ENCODE measurements at places on chromosomes 1 and 21. TPM values are rescaled to one million over a fixed set of nuclear protein-coding genes. Genes with fewer than 3 reads are reported as not detected.

The ZFP69B gene
- 10.8 TPM for total RNA-seq

The FCER1G gene
- 1.7 TPM for total RNA-seq

The RHEX gene
- 12.8 TPM for total RNA-seq

The NENF gene
- 22.7 TPM for total RNA-seq

The OLIG2 gene
- not detected for total RNA-seq

The CAPZB gene
- 193 TPM for total RNA-seq

The GPR89A gene
- total RNA-seq = 46.8 TPM

The HCRTR1 gene
- total RNA-seq = 0.22 TPM

The ZSWIM5 gene
- total RNA-seq = 1.7 TPM

The BGLAP gene
- total RNA-seq = 7.4 TPM

The MAN1C1 gene
- 0.89 TPM for total RNA-seq

DNA sequence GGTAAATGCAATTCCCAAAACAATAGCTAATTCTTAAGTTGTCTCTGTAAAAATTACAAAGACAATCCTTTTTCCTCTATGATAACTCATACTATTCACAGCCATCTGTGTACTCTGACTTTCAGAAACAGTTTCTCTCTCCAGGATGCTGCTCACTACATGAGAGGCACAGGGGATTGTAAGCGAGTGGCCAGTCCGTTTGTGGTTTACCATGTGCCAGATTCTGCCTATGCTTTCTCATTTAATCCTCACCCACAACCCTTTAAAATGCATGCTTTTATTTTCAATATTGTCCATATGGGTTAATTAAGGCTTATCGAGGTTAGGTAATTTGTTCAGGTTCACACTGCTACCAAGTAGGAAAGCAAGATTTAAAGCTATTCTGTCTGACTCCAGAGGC lies 23.0 kb downstream of the RGS1 start:
- DNase-seq = no peak

DNA sequence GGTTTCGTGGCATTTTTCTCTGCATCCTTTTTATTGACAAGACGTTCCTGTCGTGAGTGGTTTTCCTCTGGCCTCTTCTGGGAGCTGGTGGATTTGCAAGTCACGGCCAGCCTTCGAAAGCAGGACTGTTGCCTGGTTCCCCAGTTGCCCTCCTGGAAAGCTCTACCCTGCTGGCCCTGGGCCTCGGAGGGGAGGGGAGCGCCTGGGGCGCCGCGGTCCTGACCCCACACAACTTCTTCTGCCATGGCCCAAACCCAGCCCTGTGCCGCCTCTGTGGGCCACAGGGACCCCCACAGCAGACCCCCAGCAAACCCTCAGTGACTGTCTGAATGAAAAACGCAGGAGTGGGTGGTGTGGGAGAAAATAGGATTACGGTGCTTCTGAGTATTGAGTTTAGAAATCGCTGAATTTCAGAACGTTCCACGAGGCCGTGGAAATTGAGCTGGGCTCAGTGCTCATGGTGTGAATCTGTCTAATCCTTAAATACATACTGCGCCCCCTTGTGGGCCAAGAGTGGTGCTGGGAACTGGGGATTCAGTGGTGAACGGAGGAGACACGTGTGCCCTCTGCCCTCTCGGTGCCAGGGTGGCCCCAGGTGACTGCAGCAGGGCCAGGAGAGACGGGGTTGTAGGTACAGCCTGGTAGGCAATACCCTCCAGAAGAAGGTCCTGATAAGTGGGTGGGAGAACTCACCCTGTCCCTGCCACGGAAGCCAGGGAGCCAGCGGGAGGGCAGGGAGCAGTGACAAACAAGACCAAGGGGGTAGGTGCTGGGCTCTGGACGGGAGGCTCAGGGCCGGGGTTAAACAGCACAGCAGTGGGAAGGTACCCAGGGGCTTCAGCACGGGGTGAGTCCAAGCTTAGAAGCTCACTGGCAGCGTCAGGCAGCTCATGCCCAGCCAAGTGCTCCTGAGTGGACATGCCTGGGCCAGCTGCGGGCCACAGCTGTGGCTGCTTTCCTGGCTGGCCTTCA lies 101.2 kb upstream of the COL6A1 start:
- peak; percentile 66 for DNase-seq

- DNase-seq = no peak
Observed at GRCh38 chr1:213585959-213586586, 401.7 kb upstream of the PROX1 start.

GRCh38 chr1:12336413-12336812 lies 106.6 kb downstream of the VPS13D start:
- DNase-seq = no peak

GRCh38 chr1:38571726-38572125 lies 287.8 kb downstream of the RRAGC start:
- DNase-seq = no peak

- no peak for DNase-seq
Observed at GRCh38 chr1:110120960-110121561, 8.8 kb downstream of the UBL4B start.

DNA sequence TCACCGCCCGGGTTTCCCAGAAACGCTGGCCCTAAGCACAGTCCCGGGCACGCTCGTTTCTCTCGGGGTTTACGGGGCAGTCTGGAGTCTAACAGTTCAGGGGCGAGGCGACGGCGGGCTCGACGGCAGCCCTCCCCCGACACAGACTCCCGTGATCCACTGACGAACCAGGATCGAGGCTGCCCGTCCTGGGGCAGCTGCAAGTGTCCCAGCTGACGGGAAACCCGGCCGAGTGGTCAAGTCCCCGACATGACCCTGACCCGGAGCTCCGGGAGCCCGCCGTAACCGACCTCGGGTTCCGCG lies 494 bp downstream of the UBE2J2 start:
- DNase-seq = no peak

- no peak for DNase-seq
Observed at GRCh38 chr21:39645331-39645730, 32.6 kb downstream of the B3GALT5 start.

DNA sequence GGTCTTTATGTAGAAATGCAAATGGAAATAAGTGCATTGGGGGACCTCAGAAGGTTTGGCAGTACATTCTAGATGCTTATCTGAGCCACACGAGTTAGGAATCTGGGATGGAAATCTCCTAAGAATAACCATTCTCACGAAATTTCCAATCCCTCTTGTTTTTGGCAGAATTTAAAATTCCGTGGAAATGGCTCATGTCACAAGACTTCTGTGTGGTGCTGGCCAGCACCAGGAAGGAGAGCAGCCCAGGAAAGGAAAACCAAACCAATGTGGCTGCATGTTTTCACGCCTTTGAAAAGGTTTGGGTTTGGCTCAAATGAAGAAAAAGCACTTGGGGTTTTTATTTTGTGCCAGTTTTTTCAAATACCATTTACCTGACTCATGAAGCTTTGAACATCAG lies 80.1 kb upstream of the KCNK2 start:
- DNase-seq = no peak

DNA sequence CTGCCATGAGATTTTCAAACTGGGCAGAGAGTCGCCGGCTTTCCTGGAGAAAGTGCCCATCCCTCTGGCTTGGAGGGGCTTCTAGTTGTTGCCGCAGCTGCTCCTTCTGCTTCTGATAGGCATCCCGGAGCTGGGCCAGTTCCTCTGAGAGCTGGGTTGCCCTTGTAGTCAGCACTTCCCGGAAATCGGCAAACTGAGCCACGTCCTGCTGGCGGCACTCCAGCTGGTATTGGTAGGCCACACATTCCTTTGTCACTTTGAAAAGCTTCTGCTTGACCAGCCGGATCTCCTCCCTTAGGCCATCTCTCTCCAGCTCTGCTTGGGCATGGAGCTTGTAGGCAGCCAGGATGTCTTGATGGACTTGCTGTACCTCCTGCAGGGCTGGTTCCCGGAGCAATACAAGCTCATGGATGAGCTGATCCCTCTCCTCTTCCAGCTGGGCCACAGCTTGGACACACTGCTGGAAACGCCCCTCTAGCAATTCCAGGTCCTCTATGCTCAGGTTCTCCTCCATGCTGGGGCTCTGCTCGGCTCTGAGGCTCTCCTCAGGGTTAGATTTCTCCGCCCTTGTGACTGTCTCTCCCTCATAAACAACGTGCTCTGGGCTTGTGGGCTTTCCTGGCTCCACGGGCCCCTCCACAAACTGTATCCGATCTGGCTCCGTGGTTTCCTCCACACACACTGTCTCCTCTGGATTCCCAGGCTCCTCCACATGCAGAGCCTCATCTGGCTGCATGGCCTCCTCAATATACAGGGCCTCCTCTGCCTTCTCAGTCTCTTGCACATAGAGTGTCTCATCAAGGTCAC lies 7.3 kb downstream of the SYNC start:
- no peak for DNase-seq

DNA sequence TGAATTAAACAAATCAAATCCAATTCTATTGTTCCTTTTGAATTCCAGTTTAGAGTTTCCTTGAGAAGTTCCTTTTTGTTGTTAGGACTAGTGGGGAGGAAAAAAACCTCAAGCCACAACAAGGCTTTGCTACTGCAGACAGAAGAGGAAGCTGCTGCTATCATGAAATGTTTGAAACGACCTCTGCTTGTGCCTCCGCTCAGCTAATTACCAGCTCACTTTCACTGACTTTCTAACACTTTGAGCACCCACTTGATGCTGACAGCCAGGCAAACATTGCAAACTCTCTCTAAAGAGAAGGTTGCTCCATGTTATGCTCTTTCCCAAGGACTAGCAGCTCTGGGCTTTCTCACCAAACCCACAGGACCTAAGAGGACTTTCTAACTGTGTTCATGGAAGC lies 203.9 kb upstream of the PROX1 start:
- DNase-seq = no peak

- DNase-seq = no peak
Observed at GRCh38 chr1:210293171-210293607, 35.5 kb upstream of the HHAT start.

DNA sequence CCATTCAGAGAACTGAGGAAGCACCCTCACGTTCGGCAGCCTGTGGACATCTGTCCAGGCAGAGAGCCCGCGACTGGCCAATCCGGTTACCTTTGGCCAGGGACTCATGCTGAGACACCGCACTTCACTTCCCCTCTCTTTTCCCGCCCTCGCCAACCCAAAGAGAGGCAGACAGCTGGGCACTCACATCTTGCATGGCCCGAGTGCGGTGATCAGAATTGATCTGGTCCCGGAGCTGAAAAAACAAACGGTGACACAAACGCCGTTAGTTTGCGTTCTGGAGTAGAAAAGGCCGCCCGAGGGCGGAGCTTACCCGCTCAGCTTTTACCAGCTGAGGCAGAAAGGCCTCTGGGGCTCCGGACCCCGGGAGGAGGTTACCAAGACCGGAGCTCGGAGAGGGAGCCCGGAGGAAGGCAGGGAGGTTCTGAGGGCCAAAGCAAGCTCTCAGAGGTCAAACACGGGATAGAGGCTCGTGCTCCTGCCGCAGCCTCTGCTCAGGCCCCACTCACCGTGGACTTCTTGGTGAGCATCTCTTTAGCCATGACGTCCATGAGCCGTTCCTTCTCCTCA lies 376 bp downstream of the SF3A3 start:
- DNase-seq = no peak

DNA sequence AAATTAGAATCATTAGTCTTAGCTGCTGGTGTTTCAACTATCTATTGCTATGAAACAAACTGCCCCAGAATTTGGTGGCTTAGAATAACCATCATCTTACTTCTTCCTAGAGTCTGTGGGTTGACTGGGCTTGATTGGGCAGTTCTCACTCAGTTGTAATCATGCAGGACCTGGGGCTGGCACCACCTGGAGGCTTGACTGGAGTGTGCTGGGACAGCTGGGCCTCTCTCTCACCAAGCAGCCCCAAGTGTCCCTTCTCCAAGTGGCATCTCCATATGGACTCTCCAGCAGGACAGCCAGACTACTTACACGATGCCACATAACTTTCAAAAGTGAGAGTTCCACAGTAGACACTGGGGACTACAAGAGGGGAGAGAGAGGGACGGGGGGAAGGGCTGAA lies 140.3 kb upstream of the ATP1B1 start:
- DNase-seq = no peak

DNA sequence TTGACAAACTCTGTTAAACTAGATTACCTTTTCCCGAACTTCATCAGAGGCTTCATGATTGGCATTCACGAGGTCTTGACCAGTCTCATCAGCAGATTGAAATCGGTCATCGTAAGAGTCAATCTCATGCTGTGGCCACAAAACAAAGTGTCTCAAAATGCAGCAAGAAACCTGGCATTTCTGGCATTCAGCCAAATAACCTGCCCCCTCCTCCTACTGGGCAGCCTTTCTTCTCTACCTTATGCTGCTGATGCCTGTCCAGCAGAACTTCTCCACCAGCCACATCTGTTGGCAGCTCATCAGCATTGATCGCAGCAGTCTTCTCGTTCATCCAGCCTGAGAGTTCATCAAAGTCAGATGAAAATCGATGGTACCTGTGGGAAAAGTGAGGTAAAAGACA lies 12.2 kb downstream of the SPTA1 start:
- no peak for DNase-seq

GRCh38 chr1:2331200-2331544 lies 60.2 kb downstream of the MORN1 start:
- DNase-seq = no peak

- no peak for DNase-seq
Observed at GRCh38 chr1:172682812-172683211, 23.9 kb downstream of the FASLG start.

- DNase-seq = no peak
Observed at GRCh38 chr1:181445436-181445835, 37.9 kb upstream of the CACNA1E start.

- DNase-seq = no peak
Observed at GRCh38 chr1:223478606-223479005, 85.4 kb downstream of the CCDC185 start.

DNA sequence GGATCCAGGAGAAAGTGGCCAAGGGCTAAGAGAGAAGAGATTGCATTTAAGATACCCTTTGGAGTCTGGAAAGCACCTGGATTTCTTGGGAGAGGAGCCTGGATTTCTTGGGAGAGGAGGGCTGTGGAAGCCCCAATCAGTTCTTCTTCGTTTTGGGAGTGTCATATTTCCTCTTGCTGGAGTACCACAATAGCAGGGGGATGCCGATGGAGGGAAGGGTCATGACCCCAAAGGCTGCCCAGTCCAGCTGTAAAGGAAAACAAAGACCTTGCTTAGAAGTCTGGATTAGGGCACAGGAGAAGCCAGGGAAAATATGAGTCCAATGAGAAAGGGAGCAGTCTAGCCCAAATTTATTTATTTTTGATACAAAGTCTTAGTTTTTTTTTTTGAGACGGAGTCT lies 11.3 kb downstream of the SSR2 start:
- no peak for DNase-seq

DNA sequence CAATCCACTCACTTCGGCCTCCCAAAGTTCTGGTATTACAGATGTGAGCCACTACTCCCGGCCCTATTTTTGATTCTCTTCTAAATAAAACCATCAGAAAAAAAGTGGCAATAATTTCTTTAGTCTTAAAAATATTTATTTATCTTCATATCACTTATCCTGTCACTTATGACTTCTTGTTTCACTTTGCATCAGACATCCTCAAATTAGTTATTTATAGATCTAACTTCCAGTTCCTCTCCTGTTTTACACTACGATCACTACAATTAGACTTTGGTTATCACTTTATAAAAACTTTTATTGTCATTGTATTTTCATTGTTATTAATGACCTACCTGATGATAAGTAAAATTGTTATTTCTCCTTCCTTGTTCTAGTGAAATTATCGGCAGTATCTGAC lies 783.4 kb upstream of the BRINP3 start:
- no peak for DNase-seq
